ENCODE measurements at places on chromosomes 16 and 17.

- no peak for DNase-seq
Measured at GRCh38 chr16:27284865-27285675, 16.5 kb upstream of the NSMCE1 start.

DNA sequence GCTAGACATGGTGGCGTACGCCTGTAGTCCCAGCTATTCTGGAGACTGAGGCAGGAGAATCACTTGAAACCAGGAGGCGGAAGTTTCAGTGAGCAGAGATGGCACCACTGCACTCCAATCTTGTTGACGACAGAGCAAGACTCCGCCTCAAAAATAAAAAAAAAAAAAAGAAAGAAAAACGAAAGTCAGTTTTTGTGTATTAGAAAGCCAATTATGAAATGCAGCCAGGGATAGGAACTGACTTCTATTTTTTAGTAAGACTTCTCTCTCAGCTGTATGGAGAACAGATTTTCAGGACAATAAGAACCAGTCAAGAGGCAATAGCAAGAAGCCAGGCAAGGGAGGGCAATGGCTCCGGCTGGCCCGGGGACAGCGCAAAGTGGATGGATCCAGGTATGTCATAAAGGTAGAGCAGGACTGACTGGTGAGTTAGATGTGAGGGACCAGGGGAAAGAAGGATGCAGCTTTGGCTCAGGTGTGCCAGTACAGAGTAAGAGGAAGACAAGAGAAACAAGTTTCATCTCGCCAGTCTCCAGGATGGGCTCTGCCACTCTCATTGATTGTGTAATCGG, 12.5 kb upstream of the CCL1 start:
- no peak for DNase-seq

DNA sequence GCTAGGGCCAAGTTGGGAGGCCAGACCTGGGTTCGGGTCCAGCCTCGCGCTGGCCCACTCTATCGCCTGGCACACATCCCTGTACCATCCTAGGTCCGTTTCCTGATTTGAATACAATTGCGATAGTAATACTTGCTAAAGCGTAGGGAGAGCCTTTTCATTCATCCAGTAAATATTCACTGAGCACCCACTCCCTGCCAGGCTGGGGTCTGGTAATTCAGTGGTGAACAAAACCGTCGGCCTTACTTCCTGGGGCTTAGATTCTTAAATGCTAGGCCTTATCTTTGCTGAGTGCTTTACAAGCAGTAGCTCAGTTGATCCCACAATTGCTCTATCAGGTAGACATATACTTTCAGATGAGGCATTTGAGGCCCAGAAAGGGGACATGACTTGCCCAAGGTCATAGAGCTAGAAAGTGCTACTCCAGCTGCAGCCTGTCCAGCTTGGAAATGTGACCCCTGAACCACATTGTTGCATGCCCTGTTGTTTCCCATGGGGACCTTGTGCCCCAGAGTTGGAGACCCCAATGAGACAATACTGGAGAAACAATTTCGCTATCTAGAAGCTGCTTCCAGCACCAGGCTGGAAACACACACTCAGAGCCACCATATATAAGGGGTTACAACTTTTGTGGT, 691 bp downstream of the USB1 start:
- no peak for DNase-seq

DNA sequence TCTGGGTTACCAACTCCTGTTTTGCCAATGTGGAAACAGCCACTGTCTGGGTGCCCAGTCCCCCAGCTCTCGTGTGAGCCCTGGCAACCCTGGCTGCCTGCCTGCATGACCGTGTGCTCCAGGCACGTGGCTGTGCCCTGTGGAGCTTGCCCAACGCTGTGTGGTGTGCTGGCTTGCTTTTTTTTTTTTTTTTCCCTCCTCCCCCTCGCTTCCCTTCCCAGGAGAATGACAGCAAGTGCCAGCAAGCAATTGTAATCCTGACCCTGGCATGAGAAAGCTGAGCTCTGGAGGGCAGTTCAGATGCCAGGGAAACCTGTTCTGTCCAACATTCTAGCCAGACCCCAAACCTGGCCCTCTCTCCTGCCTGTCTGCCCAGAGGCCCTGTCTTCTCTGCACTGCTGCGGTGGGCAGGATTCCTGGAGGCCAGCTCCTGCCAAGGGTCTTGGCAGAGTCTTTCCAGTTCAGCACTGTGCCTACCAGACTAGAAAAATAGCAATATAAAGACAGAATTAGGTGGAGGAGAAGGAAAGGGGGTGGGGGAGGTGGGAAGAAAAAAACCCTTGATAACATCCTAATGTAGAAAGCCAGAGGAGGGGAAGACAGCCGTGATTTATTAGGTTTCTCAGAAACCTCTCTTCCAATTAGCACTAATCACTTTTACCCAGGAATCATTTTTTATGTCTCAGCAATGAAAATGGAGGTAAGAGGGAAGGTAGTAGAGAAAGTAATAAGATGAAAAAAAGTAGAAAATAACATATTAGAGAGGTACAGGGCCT, 9.0 kb downstream of the HLF start:
- no peak for DNase-seq

DNA sequence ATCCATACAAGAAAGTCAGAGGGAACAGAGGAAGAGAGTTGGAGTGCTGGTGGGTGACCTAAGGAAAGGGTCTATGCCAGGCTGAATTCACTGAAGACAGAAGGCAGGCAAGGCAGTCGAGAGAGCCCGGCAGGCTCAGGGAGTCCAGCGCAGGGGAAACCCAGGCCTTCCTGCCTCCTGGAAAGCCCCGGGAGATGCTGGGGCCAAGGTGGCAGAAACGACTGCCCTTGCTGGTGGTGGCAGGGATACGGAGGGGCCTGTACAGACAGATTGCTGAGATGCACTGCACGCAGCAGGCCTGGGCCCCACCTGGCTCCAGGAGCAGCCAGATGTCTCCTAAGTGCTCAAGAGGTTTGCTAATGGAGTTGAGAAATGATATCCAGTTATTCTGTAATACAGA, 59.8 kb downstream of the GTF3C1 start:
- DNase-seq = no peak

- no peak for DNase-seq
Measured at GRCh38 chr17:45060382-45060796, 728 bp upstream of the NMT1 start.

DNA sequence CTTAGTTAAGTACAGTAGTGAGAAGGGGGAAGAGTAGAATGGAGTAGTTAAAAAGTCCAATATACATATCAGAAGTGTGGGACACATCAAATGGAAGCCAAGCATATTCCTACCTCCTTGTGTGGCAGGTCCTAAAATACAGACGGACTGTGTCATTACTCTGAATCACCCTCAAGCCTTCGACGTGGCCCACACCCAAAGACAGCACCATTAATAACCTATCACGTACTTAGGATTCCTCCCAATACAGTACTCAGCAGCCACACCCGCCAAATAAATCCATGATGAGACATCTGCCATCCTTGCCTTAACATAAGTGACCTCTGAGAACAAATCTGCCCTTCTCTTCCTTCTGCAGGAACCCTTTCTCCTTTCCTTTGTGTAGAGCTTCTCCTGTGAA, 38.9 kb downstream of the UBE2G1 start:
- no peak for DNase-seq

DNA sequence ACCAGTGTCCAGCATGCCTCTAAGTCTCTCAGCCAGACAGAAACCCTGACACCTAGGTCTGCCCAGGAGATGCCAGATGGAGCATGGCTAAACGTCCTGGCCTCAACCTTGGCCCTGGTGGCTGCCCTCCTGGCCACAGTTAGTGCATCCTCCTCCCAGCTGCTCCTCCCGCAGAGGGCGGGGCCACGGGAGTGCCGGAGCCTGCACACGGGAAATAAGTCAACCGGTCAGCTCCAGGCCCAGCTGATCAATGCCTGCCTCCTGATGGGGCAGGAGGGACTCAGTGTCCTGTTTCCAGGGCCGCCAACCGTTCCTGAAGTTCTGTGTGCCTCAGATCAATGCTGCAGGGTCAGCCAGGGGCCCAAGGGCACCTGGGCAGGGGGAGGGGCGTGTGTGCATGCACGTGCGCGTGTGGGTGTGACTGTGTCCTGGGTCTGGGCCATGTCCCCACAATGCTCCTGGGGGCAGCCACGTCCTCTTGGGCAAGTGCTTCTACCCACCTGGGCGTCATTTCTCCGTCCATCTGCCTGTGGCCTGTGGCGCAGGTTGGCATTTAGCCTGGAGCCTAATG, 4.6 kb upstream of the KCNJ12 start:
- DNase-seq = no peak

DNA sequence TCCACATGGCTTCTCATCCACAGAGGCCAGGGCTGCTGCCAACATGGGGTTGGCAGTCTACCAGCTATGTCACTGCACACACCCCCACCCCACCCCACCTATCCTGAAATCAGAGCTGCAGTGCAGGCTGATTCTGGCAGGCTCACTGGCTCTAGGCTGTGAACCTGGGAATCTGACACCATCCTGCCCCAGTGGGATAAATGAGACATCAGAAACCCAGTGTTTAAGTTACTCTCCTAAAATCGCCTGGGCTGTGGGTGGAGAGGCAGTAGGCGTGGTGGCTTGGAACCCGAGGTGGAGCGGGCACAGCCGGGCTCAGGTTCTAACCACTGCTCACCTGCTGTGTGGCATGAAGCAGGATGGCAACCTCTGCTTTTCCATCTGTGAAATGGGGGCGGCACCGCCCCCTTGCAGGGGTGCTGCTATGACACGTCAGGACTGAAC, 5.6 kb downstream of the SLC38A8 start:
- no peak for DNase-seq

- DNase-seq = no peak
Measured at GRCh38 chr17:71085238-71086033, 916.1 kb downstream of the KCNJ2 start.

DNA sequence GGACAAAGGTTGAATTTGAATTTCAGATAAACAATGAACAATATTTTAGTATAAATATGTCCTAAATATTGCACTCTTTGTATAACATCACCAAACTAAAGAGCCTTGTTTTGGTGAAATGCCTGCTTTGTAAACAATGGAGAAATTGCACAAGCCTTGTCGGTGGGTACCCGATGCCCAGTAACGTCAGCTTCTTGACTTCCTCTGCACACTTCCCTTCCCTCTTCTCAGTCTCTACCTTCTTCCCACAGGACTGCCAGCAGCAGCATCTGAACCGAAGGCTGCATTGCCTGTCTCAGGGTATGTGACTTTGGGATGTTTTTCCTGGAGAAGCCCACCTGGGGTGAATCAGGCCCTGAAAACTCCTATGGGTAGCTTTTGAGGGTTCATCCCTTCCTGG, 113.9 kb downstream of the UTP18 start:
- DNase-seq = no peak

DNA sequence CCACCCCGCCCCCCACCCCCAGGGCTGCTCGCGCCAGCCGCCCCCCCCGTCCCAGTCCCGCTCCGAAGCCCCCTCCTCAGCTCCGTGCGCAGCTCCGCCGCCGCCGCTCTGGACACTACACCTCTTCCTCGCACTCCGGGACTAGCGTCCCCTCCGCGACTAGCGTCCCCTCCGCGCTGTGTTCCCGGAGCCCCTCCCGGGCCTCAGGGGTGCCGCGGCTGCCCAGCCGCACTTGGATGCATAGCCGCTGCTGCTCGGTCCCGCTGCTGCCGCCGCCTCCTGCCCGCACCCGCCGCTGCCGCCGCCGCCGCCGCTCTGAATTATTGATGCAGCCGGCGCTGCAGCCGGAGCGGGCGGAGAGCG, at the start of gene CBLN1:
Gene CBLN1 (minus strand): TSS at position 359 of the 363 bp plus-strand sequence. CDS start 373 bp downstream, outside the sequence.
- DNase-seq = no peak

GRCh38 chr17:72004611-72005331, 116.0 kb upstream of the SOX9 start:
- no peak for DNase-seq

GRCh38 chr17:61366076-61366714, 33.4 kb upstream of the TBX2 start:
- DNase-seq = no peak

GRCh38 chr16:21620592-21620991, 21.2 kb downstream of the METTL9 start:
- DNase-seq = no peak

DNA sequence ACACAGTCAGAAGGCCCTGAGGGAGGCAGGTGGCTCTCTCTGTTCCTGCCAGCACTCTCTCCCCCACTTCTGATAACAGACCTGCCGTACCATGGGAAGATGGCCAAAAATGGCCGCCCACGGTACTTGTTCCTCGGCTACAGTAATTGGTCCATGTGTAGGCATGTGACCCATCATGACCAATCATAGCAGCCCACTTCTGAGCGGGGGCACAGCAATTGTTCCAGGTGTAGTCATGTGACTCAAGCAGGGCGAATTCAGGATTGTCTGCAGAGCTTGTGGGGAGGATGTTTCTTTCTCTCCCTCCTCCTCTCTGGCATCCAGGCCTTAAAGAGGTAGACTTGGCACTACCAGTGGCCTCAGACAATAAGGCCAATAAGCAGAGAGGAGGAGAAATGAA, 250.4 kb downstream of the MRTFB start:
- DNase-seq = no peak

- DNase-seq = no peak
Measured at GRCh38 chr17:31495022-31495885, 103.8 kb downstream of the RAB11FIP4 start.

DNA sequence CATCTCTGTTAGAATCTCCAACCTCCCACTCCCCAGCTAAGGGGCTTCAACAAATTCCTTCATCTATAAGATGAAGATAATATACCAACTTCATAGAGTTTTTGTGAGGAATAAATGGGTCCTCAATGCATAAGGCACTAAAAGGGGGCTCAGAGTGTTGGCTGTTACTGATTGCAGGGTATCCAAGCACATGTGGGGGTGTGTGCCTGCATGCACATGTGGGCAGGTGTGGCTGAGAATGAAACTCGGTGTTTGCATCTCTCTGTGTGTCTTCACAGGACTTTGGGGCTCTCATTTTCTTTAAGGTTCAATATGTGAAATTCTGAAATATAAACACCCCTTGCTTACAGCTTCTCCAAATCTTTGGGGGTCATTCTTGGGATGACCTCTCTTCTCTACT, 4.1 kb upstream of the PPP1R9B start:
- no peak for DNase-seq

GRCh38 chr16:60776281-60776680, 1260.0 kb downstream of the CDH8 start:
- no peak for DNase-seq

- DNase-seq = no peak
Measured at GRCh38 chr16:84334058-84334457, 34.3 kb upstream of the ATP2C2 start.

- DNase-seq = no peak
Measured at GRCh38 chr16:9169094-9169493, 77.7 kb downstream of the HAPSTR1 start.

- DNase-seq = no peak
Measured at GRCh38 chr16:8694795-8695728, 20.6 kb downstream of the ABAT start.

GRCh38 chr17:49514071-49514721, 19.1 kb downstream of the NGFR start:
- no peak for DNase-seq
